NCI-H510A (cell line): ENCODE measurements at places on chromosomes 7 and 10.

- DNase-seq, result no peak
Measured at GRCh38 chr7:57404343-57404966, 45.5 kb upstream of the ZNF716 start.

DNA sequence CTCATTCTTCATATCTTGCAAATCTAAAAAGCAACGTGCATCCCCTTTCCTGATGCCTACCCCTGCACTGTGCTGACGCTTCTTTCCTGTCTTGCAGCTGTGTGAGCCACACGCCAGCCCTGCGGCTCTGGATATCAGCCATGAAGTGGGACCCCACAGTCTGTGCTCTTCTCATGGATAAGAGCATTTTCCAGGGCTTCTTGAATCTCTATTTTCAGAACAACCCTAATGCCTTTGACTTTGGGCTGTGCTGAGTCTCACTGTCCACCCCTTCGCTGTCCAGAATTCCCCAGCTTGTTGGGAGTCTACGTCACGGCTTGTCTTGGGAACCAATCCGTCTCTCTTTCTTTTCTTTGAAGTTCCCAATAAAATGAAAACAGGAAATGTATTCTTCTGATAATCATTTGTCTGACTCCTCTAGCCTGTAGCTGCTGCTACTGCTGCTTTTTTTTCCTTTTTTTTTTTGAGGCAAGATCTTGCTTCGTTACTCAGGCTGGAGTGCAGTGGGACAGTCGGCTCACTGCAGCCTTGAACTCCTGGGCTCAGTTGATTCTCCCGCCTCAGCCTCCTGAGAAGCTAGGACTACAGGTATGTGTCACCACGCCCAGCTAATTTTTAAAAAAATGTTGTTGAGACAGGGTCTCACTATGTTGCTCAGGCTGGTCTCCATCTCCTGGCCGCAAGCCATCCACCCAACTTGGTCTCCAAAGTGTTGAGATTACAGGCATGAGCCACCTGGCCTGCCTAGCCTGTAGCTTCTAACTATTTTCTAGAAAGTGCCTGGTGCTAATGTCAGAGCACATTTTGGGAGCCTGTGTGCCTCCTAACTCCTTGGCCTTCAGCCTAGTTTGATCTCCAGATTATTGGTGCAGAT lies 30.3 kb downstream of the GSTO2 start:
- no peak for DNase-seq

- DNase-seq, result no peak
Measured at GRCh38 chr10:3339531-3339950, 167.0 kb upstream of the PITRM1 start.

GRCh38 chr7:98210513-98211220 lies 572 bp upstream of the BHLHA15 start:
- DNase-seq, result peak; percentile 15

DNA sequence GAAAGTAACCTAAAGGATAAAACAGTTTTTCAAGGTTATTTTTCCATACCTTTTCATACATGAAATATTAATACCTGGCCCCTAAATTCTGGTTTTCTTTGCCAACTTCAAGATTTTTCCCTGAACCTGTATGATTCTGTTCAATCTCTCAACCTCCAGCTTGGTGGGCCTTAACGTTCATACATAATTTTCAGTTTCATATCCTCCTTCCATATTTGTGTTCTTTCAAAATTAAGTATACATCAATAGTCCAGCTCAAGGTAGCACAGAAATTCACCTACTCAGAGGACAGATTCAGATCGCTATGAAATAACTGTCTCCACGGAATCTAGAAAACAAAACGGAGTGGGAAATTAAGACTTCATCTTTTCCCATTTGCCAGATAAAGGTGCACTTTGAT lies 505.8 kb upstream of the GHITM start:
- no peak for DNase-seq

GRCh38 chr7:27953361-27953760 lies 213.4 kb downstream of the TAX1BP1 start:
- no peak for DNase-seq

GRCh38 chr10:28444031-28444430 lies 88.9 kb upstream of the WAC start:
- no peak for DNase-seq

DNA sequence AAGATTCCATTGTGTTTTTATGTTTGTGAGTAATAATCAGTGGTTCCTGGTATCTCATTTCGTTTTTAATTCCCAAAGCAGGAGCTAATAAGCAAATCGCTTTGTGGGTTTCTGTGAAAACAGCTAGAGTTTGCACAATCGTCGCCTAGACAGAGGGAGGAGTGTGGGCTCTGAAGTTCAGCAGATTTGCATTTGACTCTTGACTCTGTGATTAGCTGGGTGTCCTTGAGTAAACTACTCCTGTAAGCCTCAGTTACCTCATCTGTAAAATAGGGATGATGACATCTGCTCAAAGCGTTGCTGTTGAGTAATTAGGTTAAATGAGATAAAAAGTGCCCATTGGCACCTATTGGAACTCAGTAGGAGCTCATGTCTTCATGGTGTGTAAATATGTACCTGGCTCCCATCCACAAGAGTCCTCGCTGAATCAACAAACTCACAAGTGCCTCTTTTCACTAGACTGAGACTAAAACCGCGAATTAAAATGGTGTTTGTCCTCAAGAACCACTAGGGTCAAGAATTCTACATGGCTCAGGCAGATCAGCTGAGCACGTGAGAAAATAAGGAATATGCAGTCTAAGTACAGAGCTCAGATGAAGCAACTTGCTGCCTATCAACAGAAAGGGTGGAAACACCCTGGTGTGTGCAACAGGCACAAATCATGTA lies 385.8 kb upstream of the C7orf33 start:
- DNase-seq, result no peak

DNA sequence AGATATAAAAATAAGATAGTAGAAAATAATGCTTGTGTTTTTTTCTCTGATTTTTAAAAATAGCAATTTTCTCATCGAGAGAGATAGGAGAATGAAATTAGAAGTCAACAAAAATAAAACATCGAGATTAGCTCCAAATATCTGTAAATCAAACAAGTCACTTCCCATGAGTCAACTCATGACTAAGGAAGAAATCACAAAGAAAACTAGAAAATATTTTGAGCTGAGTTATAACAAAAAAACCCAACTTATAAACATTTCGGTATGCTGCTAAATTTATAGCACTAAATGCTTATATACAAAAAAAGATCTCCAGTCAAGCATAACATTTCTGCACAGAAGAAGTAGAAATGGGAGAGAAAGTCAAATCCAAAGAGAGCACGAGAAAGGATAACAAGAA lies 140.1 kb downstream of the ITGA8 start:
- no peak for DNase-seq

DNA sequence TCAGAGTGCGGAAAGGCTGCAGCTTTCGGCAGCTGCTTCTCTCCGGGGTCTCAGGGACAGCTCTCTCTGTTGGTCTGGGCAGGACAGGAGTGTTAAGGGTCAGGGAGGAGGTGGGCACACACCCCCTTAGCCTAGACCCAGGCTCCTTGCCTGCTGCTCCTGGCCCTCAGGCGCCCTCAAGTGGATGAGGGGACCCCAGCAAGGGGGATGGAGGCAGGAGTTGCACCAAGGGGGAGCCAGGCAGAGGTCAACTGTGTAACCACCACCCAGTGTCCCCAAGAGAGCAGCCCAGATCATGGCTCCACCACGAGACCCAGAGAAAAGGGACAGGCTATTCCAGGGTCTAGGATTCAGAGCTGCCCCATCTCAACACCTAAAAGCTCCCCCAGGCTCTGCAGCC lies 26.9 kb downstream of the SPOCK2 start:
- no peak for DNase-seq

- no peak for DNase-seq
Measured at GRCh38 chr7:94389381-94389780, 5.3 kb upstream of the COL1A2 start.

GRCh38 chr7:92639966-92640365 lies 49.8 kb upstream of the FAM133B start:
- DNase-seq, result no peak
